Coronary artery (tissue), 2 donors: ENCODE measurements at places on chromosomes 6 and 20.

- DNase-seq = no peak
Observed at GRCh38 chr20:8342391-8342790, 210.3 kb downstream of the PLCB1 start.

- DNase-seq = no peak
Observed at GRCh38 chr20:5044075-5044620, 42.8 kb upstream of the SLC23A2 start.

DNA sequence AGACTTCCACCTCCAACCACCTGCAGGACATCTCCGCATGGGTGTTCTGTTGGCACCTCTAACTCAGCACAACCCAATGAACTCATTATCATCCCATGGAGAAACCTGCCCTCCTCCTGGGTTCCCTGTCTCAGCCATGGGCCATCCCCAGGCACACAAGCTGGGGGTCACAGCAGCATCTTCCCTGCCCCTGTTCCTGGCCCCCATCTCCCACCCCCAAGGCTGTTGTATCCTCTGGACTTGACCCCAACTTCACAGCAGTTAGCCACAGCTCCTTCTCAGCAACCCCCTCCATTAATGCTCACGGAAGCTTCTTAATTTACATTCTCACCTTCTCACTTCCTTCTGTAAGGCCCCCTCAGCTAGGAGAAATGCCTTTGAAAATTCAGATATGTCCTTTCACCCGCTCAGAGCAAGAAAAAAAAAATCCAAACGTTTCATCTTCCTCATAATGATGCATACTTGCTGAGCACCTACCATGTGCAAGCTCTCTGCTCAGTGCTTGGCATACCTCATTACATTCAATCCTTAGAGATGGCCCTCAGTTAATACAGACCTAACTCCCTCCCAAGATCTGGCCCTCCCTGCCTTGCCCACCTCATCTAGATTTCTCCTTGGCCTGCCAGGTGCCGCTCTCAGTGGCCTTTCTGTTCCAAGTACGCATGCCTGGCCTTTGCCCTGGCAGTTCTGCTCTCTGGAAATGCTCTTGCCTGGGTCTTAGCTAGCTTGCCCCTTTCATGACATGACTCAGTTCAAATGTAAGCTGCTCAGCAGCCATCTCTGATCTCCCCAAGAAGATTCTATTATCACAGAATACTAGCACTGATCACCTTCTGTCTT is 2.5 kb upstream of the NELFCD start:
- no peak for DNase-seq

- no peak for DNase-seq
Observed at GRCh38 chr20:16553684-16554083, 19.6 kb downstream of the KIF16B start.

DNA sequence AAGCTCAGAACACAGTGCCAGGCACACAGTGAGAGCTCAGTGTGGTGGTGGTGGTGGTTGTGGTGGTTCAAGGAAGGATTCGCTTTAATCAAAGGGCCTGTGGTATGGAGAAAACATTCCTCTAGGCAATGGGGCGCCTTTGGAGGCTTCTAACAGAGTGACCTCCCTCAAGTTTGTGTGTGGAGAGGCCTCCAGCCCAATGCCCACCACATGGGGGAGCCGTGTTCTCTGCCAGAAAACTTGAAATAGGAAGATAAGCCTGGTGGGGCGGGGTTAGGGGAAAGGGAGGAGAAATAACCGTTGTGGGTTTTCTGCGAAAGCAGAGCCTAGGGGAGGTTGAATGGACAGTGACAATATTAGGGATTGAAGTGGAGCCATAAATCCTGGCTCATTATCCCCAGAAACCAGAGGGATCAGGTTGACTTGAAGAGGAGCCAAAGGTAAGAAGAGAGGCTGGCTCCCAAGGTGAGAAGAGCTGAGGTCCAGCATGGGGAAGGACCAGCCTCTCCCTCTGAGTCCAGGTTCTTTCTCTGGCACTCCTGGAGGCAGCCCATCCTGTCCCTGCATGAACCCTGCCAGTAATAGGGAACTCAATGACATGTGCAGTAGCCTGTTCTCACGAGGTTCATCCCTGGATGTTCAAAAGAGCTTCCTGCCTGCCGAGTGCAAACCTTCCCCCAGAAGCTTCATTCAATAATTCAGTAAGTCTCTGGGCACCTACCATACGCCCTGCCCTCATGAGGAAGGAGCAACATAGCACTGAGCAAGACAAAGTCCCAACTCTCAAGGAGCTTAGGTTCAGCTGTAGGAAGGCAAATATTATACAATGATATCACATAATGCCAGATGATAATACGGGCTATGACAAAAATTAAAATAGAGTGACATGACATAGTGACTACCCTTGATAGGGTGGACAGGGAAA is 51.4 kb downstream of the TGM2 start:
- DNase-seq = no peak

DNA sequence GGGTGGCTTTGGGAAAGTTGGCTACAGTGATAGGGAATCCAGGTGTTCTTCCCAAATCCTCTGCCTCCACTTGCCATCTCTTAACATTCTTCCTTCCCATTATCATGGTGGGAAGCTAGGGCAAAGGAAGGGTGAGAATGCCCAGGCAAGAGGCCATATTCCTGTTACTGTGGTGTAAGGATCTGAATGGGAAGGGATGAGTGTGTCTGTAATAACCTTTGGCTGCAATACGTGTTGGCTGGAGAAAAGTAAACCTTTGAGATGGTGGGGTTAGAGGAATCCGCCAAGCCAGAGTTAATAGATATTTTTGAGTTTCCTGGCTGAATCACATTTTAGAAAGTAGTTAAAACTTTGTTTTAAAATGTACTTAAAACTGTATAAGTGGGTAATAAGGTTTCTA is 45.9 kb downstream of the RNF144B start:
- no peak for DNase-seq

DNA sequence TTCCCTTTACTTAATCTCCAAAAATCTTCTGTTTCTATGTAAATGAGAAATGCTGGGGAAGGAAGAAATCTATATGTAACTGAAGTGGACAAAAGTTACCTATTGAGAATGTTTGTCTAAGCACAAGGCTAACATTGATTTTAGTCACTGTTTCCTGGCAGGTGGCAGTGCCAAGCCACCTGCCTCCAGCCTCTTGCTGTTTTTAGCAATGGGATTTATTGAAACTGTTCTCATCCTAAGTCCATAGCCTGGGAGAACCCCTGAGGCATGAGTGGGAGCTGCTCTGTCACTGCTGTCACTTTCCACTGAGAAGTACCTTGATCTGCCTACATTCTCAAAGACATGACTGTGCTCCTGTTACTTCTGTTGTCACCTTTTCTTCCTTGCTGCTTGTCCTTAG is 14.7 kb downstream of the ENPP3 start:
- no peak for DNase-seq

GRCh38 chr6:27986928-27987725 is 30.1 kb downstream of the OR2B6 start:
- no peak for DNase-seq

DNA sequence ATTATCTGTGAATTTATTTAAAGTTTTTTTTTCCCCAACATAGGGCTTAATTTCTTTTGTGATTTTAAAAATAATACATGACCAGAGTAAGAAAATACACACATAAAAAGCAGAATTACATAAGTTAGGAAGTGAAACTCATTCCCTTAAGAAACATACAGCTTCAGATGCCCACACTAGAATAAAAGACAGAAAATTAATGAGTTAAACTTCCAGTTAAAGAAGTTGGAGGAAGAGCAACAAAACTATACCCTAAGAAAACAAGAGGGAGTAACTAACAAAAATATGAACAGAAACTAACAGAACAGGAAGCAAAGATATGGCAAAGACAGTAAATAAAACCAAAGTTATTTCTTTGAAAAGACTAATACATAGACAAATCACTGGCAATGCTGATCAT is 107.6 kb upstream of the CEP85L start:
- DNase-seq = no peak

GRCh38 chr6:79808921-79809320 is 138.4 kb downstream of the ELOVL4 start:
- DNase-seq = no peak

DNA sequence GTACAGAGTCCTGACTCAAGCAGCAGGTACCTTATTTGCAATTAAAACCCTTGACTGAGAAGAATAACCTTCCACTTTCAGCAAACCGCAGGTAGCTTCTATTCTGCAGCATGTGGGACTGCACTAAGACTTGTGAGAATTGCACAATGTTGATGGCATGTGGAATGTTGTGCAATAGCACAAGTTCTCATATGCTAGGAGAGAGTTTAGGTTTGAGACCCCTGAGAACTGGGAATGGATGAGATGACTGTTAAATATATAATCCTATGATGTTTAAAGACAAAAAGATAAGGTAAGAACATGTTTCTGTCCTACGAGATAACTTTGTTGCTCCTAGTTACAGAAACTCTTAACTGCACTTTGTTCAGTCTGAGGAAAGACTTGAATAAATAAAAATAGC is 194.6 kb downstream of the OTOR start:
- no peak for DNase-seq

GRCh38 chr6:89657445-89658158 is 19.1 kb upstream of the LYRM2 start:
- no peak for DNase-seq

DNA sequence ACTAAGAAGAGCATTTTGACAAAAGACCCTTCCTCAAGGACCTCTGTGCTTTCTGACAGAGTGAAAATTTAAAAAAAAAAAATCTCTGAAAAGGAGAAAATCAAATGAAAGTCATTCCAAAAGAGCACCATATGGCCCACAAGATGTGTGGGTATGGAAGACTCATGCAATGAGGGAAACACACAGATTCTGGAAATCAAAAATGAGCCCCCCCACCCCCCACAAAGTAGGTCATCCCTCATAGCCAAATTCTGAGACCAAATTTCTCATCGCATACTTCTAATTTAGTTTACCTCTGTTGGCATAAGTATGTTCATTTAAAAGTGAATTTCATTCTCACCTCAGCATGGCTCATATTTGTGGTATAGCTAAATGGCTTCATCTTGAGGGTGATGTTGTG is 181.3 kb upstream of the KCNQ5 start:
- DNase-seq = no peak

- DNase-seq = no peak
Observed at GRCh38 chr6:4598384-4598995, 177.7 kb upstream of the CDYL start.

DNA sequence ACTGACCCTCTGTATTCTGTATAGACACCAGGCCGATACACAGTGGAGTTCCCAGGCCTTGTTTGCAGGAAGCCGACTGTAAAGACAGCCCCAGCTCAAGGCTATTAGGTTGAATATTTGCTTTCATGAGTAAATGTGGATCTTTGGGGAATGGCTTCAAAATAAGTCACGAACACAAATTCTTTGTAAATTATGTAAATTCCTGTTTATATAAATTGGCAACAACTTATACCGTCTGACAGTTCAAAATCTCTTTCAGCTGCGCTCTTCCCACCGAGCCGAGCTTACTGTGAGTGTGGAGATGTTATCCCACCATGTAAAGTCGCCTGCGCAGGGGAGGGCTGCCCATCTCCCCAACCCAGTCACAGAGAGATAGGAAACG is 24.7 kb downstream of the EDN3 start:
- no peak for DNase-seq

DNA sequence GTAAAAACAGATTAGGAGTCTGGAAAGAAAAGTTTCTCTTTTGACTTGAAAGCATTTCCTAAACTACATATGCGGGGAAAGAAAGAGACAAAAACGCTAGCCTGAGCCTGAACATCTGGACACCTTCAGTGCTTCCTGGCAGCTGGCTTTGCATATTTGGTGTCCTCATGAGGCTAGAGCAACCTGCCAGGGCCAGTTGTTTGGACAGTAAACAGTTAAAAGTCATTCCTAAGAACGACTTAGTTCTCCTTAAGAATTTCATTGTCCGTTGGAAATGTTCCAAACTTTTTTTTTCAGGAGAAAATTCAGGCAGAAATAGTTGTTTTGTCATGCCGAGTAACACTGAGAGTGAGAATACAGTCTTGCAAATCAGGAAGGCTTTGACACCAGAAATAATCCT is 199.8 kb downstream of the SMOC2 start:
- no peak for DNase-seq
